ENCODE measurements at places on chromosomes 4 and X.

GRCh38 chr4:159010563-159011260, 92.2 kb upstream of the RAPGEF2 start:
- no peak for DNase-seq

DNA sequence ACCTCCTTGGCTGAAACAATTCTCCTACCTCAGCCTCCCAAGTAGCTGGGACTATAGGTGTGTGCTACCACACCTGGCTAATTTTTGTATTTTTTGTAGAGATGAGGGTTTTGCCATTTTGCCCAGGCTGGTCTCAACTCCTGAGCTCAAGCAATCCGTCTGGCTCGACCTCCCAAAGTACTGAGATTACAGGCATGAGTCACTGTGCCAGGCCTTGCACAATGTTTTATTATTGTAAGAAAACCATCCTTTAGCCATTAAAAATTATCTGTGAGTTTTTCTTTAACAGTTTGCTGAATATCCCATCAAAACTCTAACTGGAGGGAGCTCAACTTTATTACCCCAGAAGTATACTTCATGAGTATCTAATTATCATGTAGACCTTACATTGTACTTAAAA, 900.3 kb downstream of the PCDH7 start:
- DNase-seq = no peak

GRCh38 chr4:147853706-147854105, 121.8 kb downstream of the ARHGAP10 start:
- DNase-seq = no peak

- DNase-seq = no peak
These were observed 109.6 kb downstream of the SPRY1 start for GRCh38 chr4:123506011-123506695.

GRCh38 chr4:103011378-103012025, 8.0 kb downstream of the SLC9B1 start:
- DNase-seq = no peak
